ENCODE measurements at places on chromosomes 16 and 17. TPM values are rescaled to one million over a fixed set of nuclear protein-coding genes. Genes with fewer than 3 reads are reported as not detected.

The VASN gene
- 0.65 TPM for total RNA-seq

The LIG3 gene
- 18.0 TPM for total RNA-seq

The FBXW10 gene
- not detected for total RNA-seq

The TBC1D3I gene
- total RNA-seq: not detected

The TMUB2 gene
- 24.3 TPM for total RNA-seq

The KRT27 gene
- total RNA-seq: not detected

The MAF gene
- 13.3 TPM for total RNA-seq

The ZNF785 gene
- total RNA-seq: 6.8 TPM

The HIGD1B gene
- not detected for total RNA-seq

The DHRS7C gene
- total RNA-seq: not detected

The ZP2 gene
- not detected for total RNA-seq

The GPT2 gene
- 11.3 TPM for total RNA-seq

The CCL16 gene
- 0.65 TPM for total RNA-seq

The LASP1 gene
- 78.5 TPM for total RNA-seq

The ZSCAN10 gene
- not detected for total RNA-seq

The SCGB1C2 gene
- not detected for total RNA-seq

The CALB2 gene
- not detected for total RNA-seq

The CENPV gene
- 7.1 TPM for total RNA-seq

The CA10 gene
- not detected for total RNA-seq

The KRT40 gene
- not detected for total RNA-seq

The C17orf113 gene
- total RNA-seq: 0.25 TPM

The PRSS36 gene
- 0.31 TPM for total RNA-seq

The GAS7 gene
- 3.7 TPM for total RNA-seq

The KCNJ18 gene
- not detected for total RNA-seq
